ENCODE measurements at places on chromosomes 6 and 20. TPM values are rescaled to one million over a fixed set of nuclear protein-coding genes. Genes with fewer than 3 reads are reported as not detected.

Gene POU5F1
- 2,958 TPM for polyA plus RNA-seq

Gene CDH26
- polyA plus RNA-seq, result 0.78 TPM

Gene PSORS1C2
- 0.11 TPM for polyA plus RNA-seq

Gene CFB
- 0.09 TPM for polyA plus RNA-seq

Gene GJA10
- polyA plus RNA-seq, result 0.17 TPM

Gene PRSS16
- 38.9 TPM for polyA plus RNA-seq

Gene COL11A2
- 3.8 TPM for polyA plus RNA-seq

Gene ARFGAP1
- 136 TPM for polyA plus RNA-seq

Gene ZSCAN16
- polyA plus RNA-seq, result 1.9 TPM

Gene NOX3
- not detected for polyA plus RNA-seq

Gene TSHZ2
- polyA plus RNA-seq, result 0.14 TPM

Data from H1 (cell line).